ENCODE measurements at places on chromosomes 1 and 21.
A peak's percentile ranks its signal among the peaks of the same experiment; 100 is the strongest.

DNA sequence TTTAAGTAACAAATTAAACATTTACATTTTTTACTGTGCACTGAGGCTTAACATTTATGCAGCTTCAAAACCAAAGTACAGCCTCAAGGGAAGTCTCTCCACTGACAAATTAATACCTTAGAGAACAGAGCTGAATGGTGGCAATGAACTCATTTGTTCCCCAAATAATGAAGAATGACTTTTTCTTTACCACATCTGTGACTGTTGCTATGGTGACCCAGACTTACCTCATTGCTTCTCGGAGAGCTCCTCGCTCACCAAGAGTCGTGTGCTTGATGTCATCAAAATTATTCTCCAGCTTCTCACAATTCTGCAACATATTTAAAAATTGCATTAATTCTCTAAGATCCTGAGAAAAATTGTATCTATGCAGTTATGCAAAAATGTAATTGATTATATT lies 92.9 kb downstream of the DPYD start:
- no peak for DNase-seq

DNA sequence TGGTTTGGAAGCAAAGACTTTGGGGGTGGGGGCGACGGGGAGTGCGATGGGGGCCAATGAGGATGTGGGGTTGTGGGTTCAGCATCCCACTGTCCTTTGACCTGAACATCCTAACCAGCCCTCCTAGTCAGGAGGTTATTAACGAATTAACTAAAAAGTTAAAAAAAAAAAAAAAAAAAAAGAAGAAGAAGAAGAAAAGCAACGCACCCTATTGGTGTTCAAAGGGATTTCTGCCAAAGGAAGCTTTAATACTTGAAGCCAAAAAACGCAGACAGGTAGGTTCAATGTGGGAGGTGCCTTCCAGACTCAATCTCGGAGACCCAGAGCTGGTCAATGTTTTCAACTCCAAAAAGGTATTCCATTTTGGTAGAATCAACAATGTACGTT lies 2.2 kb downstream of the CLIC6 start:
- no peak for DNase-seq

DNA sequence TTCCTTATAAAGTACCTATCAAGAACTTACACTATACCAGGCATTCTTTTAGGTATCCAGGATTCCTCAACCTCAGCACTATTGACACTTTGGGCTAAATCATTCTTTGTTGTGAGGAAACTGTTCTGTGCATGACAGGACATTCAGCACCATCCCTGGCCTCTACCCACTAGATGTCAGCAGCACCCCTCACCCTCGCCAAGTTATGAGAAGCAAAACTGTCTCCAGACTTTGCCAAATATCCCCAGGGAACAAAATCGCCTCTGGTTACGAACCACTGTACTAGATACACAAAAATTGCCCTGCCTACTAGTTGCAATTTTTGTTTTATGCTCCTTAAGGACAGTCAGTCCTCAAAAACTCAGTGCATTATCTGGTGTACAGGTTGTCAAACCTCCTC lies 35.7 kb downstream of the PALMD start:
- DNase-seq, result no peak

- no peak for DNase-seq
These were observed 14.7 kb upstream of the STRIP1 start for GRCh38 chr1:110019770-110020169.

GRCh38 chr1:111127923-111128643 lies 11.8 kb downstream of the DRAM2 start:
- no peak for DNase-seq

DNA sequence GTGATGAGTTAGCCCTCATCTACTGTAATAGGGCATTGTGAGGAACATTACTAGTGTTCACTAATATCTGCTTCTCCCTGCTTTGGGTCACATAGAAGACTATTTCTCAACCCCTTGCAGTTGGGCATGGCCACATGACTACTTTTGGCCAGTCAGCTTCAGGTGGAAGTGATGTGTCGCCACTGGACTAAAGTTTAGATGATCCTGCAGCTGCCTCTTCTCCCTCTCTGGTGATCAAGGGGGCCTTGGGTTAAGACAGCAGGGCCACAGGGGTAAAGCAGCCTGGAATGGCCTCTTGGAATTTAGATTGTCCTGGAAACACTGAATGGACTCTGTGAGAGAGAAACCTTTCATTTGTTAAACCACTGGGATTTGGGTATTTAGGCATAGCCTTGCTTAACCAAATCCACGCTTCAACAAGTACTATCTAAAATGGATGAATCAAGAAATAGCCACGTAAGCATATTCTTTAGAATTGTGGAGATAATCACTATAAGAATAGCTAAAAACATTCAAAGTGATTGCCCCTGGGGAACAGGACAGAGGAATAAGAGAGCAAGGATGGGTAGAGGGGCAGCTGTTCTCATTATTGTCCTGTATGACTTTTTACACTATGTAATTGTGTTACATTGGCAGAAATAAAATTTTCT lies 41.2 kb downstream of the OPRD1 start:
- no peak for DNase-seq

GRCh38 chr1:234607109-234608024 lies 2.6 kb downstream of the IRF2BP2 start:
- peak; percentile 22 for DNase-seq

DNA sequence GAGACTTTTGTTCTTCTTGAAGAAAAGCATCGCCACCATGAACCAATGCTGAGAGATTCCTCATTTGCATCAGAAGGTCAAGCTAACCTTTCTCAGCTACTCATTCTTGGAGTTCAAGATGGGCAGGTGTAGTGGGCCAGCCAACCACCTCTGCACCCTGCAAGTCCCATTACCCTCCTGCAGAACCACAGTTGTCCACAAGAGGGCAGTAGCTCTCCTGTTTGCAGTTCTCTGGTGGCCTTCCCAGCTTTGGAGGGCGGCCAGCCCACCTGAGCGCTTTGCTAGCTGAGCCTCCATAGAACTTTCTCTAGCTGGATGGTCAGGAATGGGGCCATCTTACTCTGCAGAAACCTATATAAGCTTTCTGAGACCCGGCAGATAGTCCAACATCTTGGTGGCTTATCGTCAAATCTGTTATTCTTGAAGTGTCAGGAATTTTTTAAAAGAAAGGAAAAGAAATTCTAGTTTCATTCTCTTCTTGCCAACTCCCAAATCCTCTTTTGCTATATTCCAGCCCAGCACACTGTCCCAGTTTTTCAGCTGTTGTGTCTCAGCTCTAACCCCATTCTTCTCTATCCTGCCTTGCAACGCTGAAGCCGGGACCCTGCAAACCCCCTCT lies 11.0 kb upstream of the LMX1A start:
- DNase-seq, result peak; percentile 79

DNA sequence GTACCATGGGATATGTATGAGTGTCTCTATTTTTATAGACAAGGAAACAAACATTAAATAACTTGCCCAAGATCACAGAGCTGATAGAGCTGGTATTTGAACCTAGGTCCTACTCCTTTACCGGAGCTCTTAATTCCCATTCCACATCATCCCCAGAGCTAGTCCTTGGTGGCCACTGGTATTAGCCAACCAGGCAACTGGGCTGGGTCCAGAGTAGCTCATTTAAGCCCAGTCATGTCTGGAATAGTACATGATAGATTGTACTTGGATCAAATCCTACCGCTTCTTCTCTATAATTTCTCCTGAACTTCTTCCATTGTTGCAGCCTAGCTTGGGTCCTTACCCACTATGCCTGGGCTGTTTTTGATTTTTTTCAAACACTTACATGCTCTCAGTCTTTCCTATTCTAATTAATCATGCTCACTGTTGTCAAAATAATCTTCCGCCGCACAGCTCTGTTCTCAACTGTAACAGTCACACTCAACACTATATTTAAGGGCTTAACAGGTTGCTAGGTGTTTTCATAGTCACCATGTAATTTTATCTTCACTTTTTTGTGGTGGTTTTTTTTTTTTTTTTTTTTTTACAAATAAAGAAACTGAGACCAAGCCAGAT lies 80.2 kb downstream of the COLGALT2 start:
- no peak for DNase-seq

GRCh38 chr1:216181590-216181989 lies 241.7 kb downstream of the USH2A start:
- DNase-seq, result no peak

DNA sequence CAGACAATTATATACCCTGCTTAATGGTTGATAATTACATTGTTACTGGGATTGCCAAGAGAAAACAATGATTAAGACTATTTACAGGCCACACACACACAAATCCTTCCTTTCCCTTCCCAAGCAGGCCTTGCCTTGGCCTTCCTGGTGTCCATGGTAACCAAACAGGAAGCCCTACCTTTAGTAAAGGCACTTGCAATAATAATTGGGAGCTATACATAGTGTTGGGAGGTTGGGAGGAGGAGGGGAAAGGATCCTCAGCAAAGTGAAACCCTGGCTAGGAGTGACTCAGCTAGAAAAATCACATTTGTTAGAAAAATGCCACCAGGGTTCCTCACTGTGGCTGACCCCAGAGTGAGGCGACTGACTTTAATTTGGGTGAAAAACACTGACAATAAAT lies 122.3 kb upstream of the ADAR start:
- DNase-seq, result no peak

DNA sequence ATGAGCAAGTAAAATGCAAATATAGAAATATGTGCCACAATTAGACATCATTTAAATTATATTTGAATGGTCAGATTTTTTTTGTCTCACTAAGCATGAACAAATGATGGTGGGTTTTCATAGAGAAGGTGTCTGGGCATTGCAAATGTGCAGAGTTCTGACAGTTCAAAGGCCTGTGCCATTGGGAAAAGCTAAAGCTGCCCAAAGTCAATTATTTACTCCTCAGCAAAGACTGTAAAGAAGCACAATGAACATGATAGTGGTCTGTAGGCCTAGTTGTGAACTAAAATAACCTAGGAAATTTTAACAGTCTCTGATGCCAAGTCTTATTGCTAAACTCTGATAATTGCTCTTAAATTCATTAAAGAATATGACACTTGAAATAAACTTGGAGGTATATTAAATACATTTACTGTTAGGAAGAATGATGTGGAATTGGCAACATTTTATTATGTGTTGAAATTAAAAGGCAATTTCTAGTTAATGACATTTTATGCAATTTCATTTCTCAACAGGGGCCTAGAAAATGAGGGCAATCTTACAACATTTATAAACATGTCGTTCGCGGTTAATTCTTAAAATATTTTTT lies 874.3 kb upstream of the ADAMTS5 start:
- no peak for DNase-seq

- no peak for DNase-seq
These were observed 120.5 kb upstream of the RUNX1 start for GRCh38 chr21:35169574-35169973.

- DNase-seq, result no peak
These were observed 82.2 kb upstream of the DPT start for GRCh38 chr1:168811176-168811575.

- DNase-seq, result no peak
These were observed 25.8 kb upstream of the AADACL3 start for GRCh38 chr1:12690156-12690555.

Data from activated CD4-positive, alpha-beta T cell treated with anti-CD3 and anti-CD28 coated beads, Interleukin-2, amount 50 U/mL, for 1 hour (primary cell).